ENCODE measurements at places on chromosomes 2 and 18.

GRCh38 chr2:108965540-108966289 lies 23.3 kb downstream of the EDAR start:
- DNase-seq: no peak

DNA sequence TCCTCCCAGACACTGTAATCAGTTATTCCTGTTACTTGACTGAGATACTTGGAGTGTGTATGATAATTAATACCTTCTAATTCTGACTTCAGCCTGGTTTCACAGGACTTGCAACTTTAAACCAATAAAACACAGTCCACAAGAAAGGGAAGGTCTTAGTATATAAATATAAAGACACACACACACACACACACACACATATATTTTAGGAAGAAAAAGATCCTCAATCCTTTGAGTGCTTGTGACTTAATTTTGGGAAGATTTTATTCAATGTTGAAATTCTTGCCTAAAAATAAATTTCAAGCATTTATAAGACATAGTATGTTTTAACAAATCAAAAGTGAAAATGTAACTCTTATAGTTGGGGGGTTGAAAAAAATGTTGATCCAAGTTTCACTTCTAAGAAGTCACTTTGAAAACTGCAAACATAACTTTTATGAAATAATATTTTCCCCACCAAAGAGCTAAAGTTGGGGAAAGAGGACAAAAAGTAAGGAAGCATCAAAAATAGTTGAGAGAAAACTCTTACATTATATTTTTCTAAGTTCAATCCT lies 824 bp upstream of the VPS54 start:
- no peak for DNase-seq

DNA sequence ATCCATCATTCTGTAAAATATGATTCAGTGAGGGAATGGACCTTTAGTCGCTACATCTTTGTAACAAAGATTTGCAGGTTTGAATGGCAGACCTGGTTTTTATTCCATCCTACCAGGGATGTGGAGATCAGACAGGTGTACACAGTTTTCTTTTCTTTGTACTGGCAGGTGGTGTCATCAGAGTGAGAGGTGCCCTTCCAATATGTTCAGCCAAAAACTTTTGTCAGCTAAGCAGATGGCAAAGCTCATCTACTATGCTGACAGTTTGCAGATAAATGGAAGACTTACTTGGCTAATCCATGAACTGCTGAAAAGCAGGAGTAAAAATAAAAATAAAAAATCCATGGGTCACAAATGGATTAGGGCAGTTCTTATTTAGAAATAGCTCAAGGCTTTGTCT lies 185.5 kb upstream of the DOK6 start:
- no peak for DNase-seq

GRCh38 chr2:99200076-99200800 lies 19.3 kb downstream of the MRPL30 start:
- no peak for DNase-seq

- no peak for DNase-seq
Measured at GRCh38 chr2:113705982-113706523, 50.4 kb downstream of the SLC35F5 start.

- no peak for DNase-seq
Measured at GRCh38 chr2:217849154-217849975, 153.4 kb downstream of the TNS1 start.

DNA sequence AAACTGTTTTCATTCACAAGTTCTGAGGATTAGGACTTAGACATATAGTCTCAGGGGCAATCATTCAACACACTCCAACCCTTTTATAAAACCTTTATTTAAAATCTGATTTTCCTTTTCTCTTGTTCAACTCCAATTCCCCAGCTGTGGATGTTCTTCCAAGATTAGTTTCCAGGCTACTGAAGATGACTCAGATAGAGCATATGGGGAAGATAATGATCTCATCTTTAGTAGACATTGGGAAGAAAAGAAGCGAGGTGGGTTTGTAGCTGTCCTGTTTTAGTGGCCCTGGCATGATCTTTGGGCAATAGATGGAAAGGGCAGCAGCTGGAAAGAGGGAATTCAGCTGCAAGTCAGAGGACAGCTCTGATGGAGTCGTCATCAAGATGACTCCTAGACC lies 247.7 kb upstream of the CCDC68 start:
- DNase-seq: peak; percentile 63

DNA sequence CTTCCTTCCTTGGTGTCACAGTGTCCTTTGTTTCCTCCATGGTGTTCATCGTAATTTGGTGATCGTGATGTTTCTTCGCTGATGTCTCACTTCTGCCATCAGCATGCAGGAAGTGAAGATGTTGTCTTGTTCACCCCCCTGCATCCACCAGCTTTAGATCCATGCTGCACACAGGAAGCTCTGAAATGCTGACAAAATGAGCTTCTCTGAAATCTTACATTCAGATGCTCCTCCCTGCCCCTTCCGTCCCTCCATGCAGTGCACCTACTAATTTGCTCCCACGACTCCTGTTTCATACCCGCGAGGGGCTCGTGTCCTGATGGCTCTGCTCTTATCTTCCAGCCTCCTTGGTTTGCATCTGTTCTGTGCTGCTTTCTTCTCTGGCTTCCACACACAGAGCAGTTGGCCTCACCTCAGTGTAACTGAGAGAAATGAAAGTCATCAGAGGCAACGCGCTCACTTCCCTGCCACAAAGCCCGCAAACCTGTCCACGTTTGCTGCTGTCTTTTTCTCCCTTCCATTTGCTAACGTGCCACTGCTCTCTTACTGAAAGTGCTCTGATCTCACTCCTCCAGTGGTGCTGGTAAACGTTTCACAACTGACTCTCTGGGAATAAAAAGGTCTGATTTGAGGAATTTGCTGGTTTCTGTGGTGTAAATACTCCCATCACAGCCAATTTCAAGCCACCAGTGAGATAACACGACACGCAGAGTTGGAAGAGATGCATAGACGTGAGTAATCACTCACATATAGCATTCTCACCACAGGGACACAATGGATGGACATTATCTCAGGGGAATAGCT lies 41.0 kb upstream of the MGAT4A start:
- DNase-seq: peak; percentile 50

GRCh38 chr2:45283764-45284620 lies 274.7 kb upstream of the SIX2 start:
- DNase-seq: peak; percentile 89

- peak; percentile 55 for DNase-seq
Measured at GRCh38 chr2:223599640-223600380, 2.4 kb downstream of the SCG2 start.
